ENCODE measurements at places on chromosomes 5 and 9. TPM values are rescaled to one million over a fixed set of nuclear protein-coding genes. Genes with fewer than 3 reads are reported as not detected.
A peak's percentile ranks its signal among the peaks of the same experiment; 100 is the strongest.

- DNase-seq, result no peak
Observed at GRCh38 chr9:89882930-89883361, 278.1 kb downstream of the GADD45G start.

DNA sequence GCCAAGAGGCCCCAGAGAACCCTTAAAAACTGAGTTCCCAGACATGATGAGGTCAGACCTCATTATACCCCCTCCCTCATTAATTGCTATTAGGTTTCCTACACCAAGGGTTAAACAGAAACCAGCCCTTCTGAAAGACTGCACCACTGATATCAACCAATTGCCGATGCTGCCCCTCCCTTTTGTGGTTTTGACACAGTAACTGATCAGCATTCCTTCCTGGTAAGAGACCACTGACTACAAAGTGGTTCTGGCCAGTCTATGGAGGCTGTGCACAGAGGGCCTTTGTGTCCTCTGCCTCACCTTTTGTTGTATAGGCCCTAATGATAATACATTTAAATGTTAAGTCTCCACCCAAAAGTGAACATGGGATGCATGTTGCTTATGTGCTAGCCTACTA lies 201.5 kb downstream of the FRMD3 start:
- DNase-seq, result no peak

MOB3B gene
- total RNA-seq, result 2.0 TPM

ZFP2 gene
- 1.5 TPM for total RNA-seq

PLCXD3 gene
- total RNA-seq, result 87.4 TPM

TTC16 gene
- 0.06 TPM for total RNA-seq

GRCh38 chr5:98482321-98483300 lies 290.9 kb upstream of the RGMB start:
- DNase-seq, result no peak

CKS2 gene
- 7.2 TPM for total RNA-seq

DNA sequence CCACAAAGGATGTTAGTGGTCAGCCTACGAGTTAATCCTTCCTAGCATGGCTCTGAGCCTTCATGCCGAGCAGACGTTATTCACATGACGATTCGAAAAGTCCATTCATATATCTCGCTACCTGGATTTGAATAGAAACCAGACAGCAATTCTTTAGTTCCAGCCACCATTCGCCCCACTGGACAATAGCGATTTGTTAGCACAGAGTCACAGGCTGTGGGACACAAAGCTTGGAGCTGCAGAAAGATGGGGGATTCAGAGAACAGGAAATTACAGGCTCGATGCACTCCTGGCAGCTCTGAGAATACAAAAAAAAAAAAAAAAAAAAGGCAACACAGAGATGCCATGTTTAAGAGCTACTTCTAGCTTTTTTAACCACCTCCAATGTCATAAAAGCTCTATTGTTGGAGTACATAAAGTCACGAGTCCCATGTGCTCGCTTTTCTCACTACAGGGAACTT lies 110.7 kb downstream of the NR6A1 start:
- DNase-seq, result no peak

DNA sequence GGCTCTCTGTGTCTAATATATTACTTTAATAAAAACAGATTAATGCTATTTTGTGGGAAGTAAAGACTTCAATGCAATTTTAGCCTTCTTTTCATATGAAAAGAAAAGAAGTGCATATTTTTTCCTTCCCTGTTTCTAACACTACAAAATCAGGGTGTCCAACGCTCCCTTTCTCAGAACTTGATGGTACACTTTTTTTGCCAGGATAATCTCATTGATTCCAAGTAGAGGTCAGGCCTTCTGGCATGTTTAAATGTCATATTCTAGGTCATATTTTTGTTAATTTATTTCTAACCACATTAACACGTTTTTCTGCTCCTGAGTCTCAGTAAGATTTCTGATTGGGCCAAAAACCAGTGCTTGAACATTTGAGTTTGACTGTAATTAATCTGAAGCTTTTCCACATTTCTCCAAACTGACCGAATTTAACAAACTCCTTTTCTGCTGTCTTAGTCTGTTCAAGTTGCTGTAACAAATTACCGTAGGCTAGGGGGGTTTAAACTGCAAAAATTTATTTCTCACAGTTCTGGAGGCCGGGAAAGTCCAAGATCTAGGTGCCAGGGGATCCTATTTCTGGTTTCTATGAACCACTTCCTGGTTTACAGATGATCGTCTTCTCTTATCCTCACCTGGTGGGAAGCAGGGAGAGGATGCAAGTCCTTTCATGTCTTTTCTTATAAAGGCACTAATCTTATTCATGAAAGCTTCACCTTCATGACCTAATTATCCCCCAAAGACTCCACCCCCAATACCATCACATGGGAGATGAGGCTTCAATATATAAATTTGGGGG lies 63.2 kb upstream of the ELL2 start:
- no peak for DNase-seq

DNA sequence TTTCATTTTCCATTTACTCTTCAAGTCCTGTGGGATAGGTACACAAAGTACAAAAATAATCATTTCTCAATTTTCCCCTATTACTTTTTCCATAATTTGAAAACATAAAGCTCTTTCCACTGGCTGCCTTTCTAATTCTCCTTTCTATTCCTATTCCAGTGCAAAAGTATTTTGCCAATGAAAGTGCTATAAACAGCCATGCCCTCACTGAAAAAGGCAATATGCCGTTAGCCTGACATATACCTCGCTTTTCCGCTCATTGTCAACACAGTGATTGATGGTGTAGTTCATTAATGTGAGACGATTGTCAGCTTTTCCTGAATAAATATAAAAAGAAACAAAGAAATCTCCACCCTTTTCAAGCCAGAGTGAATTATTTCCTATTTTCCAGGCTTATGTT lies 97.5 kb downstream of the EBF1 start:
- no peak for DNase-seq

- peak; percentile 96 for DNase-seq
Observed at GRCh38 chr5:134586866-134587524, 45.6 kb downstream of the SAR1B start.

DNA sequence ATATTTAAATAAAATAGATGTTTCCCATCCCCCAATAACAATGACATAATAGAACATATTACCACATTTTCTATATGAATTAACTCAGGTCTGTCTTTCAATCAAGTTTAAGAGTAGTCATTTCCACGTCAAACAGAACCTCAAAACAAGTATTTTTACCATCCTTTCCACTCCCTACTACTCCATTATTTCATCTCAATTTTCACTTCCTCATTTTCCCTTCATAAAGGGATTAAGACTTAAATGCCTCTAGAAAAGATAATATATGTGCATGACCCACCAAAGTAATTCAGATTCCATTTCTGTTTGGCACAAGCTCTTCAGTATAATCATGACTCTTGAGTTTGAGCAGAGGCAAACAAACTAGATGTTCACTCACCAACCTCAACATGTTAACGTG lies 40.4 kb downstream of the ELOVL7 start:
- no peak for DNase-seq

DNA sequence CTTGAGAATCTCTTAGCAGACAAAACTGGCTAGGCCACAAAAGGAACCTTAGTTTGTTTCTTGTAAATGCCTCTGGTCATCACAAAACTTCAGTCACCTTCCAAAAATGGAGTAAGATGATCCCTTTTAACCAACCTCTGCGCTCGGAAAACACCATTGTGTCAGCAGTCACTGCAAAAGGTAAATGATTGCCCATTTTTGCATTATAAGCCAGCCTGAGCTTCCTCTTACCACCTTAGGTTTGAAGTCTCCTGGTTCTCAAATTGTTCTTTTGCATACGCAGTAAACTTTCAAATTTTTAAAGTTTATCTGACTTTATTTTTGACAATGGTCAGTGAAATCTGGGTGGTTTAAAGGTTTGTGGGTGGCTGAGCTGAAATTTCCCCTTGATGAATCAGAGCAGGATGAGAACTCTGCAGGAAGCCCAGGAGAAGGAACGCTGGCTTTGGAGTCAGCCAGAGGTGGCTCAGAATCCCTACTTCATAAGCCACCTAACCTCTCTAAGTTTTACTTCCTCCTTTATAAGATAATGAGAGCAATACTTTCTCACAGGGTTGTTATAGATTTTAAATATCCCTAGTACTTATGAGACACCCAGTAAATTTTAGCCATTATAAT lies 131.4 kb downstream of the MED10 start:
- no peak for DNase-seq

ZCCHC7 gene
- total RNA-seq, result 17.1 TPM

PCDHB13 gene
- total RNA-seq, result 4.3 TPM

DNA sequence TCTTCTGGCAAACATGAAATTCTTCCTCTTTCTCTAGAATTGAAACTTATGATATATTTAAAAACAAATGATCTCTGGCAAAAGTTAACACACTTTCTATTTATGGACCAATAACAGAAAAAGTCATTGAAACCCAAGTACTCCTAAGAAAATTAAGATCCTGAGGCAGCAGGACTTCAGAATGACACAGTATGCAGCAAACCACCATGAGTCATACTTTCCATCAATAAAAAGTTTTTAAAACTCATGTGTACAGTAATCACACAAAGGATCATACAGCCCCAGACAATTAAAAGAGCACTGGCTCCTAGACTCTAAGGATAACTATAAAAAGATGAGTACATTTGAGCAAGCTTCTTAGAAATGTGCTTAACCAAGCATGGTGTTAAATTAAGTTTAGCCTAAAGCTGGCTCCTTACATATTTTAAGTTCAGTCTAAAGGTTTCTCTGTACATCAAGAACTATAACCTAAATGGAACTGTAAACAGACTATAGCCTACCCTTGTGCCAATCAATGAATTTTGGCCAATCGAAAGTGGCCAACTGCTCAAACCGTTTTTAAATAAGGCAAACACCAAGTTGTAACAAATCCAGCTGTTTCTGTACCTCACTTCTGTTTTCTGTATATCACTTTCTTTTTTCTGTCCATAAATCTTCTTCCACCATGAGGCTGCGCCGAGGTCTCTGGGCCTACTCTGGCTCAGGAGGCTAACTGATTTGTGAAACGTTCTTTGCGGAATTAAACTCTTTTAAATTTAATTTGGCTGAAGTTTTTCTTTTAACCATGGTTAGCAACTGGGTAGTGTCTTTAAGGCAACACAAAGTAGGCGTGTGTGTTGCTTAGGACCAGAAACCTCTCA lies 232.1 kb upstream of the PIK3R1 start:
- DNase-seq, result no peak
